Stimulated activated CD4-positive, alpha-beta T cell treated with anti-CD3 and anti-CD28 coated beads, Interleukin-1b, Interleukin-23, amount 100 ng/mL, for 1 hour (primary cell): ENCODE measurements at places on chromosomes 2 and 18.

DNA sequence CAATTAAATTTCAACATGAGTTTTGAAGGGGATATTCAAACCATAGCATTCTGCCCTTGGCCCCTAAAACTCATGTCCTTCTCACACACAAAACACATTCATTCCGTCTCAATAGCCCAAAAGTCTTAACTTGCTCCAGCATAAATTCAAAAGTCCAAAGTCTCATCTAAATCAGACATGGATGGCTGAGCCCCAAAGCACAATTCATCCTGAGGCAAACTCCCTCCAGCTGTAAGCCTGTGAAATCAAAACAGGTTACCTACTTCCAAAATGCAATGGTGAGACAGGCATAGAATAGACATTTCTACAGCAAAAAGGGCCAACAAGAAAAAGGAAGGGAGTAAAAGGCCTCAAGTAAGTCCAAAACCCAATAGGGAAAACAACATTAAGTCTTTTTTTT, 245.8 kb downstream of the TTC32 start:
- DNase-seq = no peak

DNA sequence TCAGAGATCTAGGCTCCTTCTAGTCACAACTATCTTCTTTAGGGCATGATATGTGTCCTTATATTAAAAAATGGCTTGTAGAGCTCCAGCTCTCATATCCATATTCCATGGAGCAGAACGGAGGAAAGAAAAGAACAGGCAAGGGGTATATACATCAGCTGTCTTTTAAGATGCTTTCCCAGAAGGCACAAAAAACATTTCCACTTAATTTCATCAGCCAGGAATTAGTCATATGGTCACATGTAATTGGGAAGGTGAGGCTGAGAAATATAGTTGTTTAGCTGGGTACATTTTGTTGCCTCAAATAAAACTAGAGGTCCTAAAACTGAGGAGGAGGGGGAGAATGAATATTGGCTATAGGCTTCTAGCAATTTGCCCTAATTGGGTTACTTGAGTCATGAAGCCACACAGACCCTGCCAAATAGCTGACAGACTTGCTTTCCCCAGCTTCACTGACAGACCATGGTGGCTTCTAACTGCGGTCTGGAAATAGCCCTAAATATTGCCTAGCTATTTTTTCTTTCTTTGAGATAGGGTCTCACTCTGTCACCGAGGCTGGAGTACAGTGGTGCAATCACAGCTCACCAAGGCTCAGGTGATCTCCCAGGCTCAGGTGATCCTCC, 20.0 kb downstream of the MAIP1 start:
- no peak for DNase-seq

DNA sequence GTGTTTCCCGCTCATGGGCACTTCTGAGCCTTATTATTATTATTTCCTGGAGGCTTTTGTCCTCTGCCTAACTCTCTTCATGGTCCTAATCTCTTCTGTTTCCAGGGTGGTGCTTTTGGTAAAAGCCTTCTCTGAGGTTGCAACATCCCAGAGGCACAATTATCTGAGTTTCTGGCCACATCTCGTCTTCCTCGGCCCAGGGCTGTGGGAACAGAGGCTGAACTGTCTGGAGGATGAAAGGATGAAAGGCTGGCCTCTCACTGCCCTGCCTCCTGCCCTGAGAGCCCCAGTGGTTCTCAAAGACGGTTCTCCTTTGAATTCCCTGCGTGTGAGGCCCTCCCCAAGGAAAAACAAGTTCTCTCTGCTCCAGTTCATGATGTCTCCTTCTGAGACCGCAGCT, 13.8 kb downstream of the GYPC start:
- no peak for DNase-seq

- DNase-seq = no peak
Measured at GRCh38 chr2:56372071-56372656, 188.4 kb downstream of the CCDC85A start.

GRCh38 chr2:187383043-187383800, 64.8 kb downstream of the CALCRL start:
- no peak for DNase-seq

DNA sequence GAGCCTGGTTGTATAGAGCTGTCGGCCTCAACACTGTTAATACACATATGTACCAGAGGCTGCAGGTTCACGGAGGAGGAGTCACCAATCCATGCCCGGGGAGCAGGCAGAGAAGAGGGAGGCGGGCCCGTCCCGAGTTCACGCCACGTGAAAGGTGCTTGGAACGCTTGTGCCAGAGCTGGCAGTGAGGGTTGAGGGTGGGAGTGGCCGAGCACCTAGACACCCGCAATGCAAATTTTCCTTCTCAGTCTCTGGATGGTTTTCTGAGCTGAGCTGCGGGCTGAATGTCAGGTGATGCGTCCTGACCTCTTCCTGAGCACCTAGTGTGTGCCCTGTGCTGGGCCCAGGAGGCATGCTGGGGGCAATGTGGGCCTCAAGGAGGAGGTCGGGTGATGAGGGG, 52.2 kb downstream of the ODC1 start:
- no peak for DNase-seq

DNA sequence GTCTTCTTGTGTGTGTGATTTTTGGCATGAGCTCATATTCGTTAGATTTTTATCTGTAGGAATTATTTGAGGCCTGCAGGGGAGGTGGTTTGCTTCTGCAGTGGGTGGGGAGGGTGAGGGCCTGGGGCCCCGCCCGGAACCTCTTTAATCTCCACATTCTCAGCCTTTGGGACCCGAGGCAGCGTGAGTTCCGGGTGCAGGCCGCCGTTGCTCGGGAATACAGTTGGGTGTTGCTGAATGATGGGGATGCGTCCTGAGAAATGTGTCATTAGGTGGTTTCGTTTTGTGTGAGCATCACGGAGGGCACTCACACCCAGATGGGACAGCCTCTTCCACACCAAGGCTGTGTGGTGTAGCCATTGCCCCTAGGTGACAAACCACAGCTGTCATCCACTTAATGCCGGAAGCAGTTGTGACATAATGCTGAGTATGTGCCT, 13.7 kb upstream of the GAL3ST2 start:
- DNase-seq = no peak

DNA sequence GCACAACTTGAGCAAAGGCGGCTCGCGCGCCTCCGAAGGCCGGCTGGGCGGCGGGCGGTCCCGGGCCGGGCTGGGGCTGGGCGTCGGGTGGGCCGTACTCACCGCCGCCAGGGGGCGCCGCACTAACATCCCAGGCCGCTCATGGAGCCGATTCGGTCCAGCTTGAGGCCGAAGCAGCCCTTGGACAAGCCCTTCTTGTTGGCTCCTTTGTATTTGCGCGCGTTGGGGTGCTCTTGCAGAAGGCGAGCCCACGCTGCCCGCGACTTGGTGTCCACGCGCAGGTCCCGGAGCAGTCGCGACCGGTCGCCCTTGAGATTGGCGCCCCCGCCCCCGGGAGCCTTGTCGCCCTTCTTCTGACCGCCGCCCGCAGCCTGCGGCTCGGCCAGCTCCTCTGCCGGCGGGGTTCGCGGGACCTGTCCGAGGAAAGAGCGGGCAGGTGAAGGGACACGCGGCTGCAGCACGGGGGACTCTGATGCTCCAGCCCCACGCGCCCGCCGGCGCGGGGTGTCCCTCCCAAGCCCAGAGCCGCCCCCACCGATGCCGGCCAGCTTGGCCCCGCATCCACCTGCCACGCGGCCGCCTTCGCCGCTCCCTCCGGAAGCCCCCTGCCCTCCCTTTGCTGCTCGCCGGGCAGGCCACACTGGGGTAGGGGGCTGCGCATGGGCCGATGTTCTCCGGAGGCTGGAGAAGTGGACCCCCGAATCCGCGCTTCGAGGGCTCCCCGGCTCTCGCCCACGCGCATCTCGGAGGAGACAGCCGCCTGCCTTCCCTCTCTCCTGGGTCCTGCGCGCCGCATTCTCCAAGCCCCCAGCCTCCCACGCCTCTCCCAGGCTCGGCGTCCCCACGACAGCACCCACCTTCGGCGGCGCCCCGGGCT, 655 bp downstream of the NPPC start:
- DNase-seq = peak; percentile 25
